ENCODE measurements at places on chromosomes 2 and 18. TPM values are rescaled to one million over a fixed set of nuclear protein-coding genes. Genes with fewer than 3 reads are reported as not detected.
A peak's percentile ranks its signal among the peaks of the same experiment; 100 is the strongest.

GRCh38 chr2:95063086-95063958 is 37.8 kb downstream of the MAL start:
- H3K36me3 ChIP-seq = no peaks in the 10 kb centered on the region

DNA sequence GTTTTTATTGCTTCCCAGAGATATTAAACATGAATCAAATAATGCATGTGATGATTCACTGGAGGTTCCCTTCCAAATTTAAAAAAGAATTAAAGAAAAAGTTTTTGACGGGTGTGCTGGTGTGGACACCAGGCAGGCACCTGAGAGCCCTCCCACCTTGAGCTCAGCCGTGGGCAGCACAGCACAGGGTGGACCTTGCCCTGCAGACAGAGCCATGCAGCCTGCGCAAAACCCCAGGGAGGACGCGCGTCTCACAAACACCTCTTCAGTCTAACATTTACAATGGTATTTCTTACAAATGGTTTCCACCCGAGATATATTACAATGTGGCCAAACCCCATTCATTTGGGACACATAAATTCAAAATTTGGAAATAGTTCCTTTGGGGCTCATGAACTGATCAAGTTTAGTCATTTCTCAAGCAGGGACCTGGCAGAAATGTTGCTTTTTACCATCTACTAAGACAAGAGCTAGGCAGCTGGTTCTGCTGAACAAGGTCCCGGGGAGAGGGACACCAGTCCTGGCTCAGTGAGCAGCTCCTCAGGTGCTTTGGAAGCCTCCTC is 45.4 kb downstream of the ODC1 start:
- H3K4me1 ChIP-seq = peaks cover 91% of the 10 kb centered on the region
- no peak for DNase-seq
- no peaks in the 10 kb centered on the region for H3K27me3 ChIP-seq
- no peak overlapping the region for H3K4me3 ChIP-seq

SPEG gene
- total RNA-seq = 151 TPM

DNA sequence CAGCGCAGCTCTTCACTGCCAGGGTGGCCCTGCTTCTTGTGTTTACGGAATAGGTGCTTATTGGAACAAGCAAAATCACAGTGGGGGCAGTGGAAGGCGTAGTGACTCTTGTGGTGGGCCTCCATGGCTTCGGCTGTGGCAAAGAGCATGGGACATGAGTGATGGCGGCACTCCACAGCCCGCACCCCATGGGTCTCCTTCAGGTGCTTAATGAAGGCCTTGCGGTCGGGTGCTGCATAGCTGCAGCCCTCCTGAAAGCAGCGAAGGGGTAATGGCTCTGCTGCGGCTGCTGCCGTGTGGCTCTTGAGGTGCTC is 10.7 kb downstream of the ZNF142 start:
- no peaks in the 10 kb centered on the region for H3K27me3 ChIP-seq
- no peak overlapping the region for H3K27ac ChIP-seq
- DNase-seq = no peak

TRIB2 gene
- 28.8 TPM for total RNA-seq

- H3K4me3 ChIP-seq = peak overlapping the region; percentile 67
- H3K27me3 ChIP-seq = no peaks in the 10 kb centered on the region
- DNase-seq = peak; percentile 36
- H3K27ac ChIP-seq = peak overlapping the region; percentile 93
- no peaks in the 10 kb centered on the region for H3K36me3 ChIP-seq
Observed at GRCh38 chr2:45610281-45611019, 617 bp downstream of the SRBD1 start.

DNA sequence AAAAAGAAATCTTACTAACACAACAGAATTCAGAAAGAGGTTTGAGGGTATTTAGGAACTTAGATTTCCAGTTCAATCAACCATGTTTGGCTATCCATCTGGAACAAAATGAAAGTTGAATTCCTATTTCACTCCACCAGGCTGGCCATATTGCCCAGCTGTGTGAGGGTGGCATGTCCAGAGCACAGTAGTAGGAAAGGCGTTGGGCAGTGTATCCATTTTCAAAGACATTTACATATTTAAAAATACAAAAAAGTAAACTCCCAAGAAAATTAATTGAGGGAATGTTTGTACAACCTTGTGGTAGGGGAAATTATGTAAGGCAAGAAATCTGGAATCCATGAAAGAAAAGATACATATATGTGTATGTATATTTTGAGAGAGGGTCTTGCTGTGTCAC is 21.5 kb upstream of the MSH2 start:
- no peaks in the 10 kb centered on the region for H3K4me1 ChIP-seq
- no peak overlapping the region for H3K27ac ChIP-seq

- no peak overlapping the region for H3K4me3 ChIP-seq
- no peaks in the 10 kb centered on the region for H3K36me3 ChIP-seq
- DNase-seq = peak; percentile 36
- no peaks in the 10 kb centered on the region for H3K4me1 ChIP-seq
- no peak overlapping the region for H3K27ac ChIP-seq
- no peaks in the 10 kb centered on the region for H3K27me3 ChIP-seq
Observed at GRCh38 chr18:74899554-74899953, 301.9 kb downstream of the ZNF407 start.

GRCh38 chr2:200747668-200748618 is 63.8 kb upstream of the BZW1 start:
- no peak overlapping the region for H3K4me3 ChIP-seq
- peaks cover 11% of the 10 kb centered on the region for H3K4me1 ChIP-seq
- no peak overlapping the region for H3K27ac ChIP-seq
- no peaks in the 10 kb centered on the region for H3K27me3 ChIP-seq
- DNase-seq = no peak

Measured in heart right ventricle (tissue), 16 donors.